ENCODE measurements at places on chromosomes 12 and 14. TPM values are rescaled to one million over a fixed set of nuclear protein-coding genes. Genes with fewer than 3 reads are reported as not detected.

ITGB7 gene
- 1.3 TPM for total RNA-seq

RNASE4 gene
- total RNA-seq: 8.1 TPM

BEST3 gene
- total RNA-seq: 0.55 TPM

PGF gene
- total RNA-seq: 4.9 TPM

GLI1 gene
- total RNA-seq: 0.37 TPM

ZC3H14 gene
- 49.4 TPM for total RNA-seq

MYO1H gene
- 0.52 TPM for total RNA-seq

WIF1 gene
- total RNA-seq: not detected

LMO3 gene
- total RNA-seq: 2.6 TPM

LYZ gene
- total RNA-seq: 51.1 TPM

WASHC4 gene
- 26.4 TPM for total RNA-seq

CMKLR1 gene
- 6.4 TPM for total RNA-seq

GPR135 gene
- total RNA-seq: 2.0 TPM

PRICKLE1 gene
- total RNA-seq: 17.7 TPM

STAC3 gene
- total RNA-seq: 1.4 TPM

RERG gene
- 3.8 TPM for total RNA-seq

TDRD9 gene
- total RNA-seq: 2.2 TPM

PTHLH gene
- total RNA-seq: not detected

YAF2 gene
- 62.7 TPM for total RNA-seq

CLEC12A gene
- total RNA-seq: 4.9 TPM

CLEC4D gene
- not detected for total RNA-seq

USP44 gene
- total RNA-seq: 1.0 TPM

MGAT4C gene
- 2.3 TPM for total RNA-seq

RBM23 gene
- total RNA-seq: 52.5 TPM

CCDC197 gene
- 0.74 TPM for total RNA-seq

All from left ventricle myocardium superior (tissue), 1 donor.